ENCODE measurements at places on chromosomes 5 and 9. TPM values are rescaled to one million over a fixed set of nuclear protein-coding genes. Genes with fewer than 3 reads are reported as not detected.

HBEGF gene
- 21.3 TPM for total RNA-seq

SPINK6 gene
- not detected for total RNA-seq

SPATA6L gene
- 2.3 TPM for total RNA-seq

SLC34A3 gene
- total RNA-seq = not detected

ROR2 gene
- total RNA-seq = not detected

MUSK gene
- not detected for total RNA-seq

TMEM252 gene
- not detected for total RNA-seq

SLC6A7 gene
- total RNA-seq = not detected

OR1J2 gene
- not detected for total RNA-seq

PTPN3 gene
- total RNA-seq = 5.5 TPM
